ENCODE measurements at places on chromosomes 7 and 10.

GRCh38 chr10:102588875-102589274, 55.4 kb upstream of the TRIM8 start:
- DNase-seq = no peak

DNA sequence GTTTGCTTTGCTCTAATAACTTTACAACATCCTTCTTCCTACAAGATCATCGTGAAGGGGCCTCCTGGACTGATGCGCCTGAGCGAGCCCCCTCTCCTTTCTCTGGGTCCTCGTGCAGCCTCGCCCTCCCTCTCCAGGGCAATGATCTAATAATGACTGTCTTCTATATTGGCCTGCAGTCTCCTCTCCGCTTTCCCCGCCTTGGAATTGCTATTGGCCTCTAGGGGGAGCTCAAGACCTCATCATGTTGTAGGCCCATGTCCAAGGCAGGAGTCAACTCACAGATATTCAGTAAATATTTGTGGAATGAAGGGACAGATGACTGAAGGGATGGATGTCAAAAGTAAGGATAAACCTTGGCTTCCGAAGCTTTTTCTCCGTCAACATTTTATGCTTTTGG, 1180.3 kb downstream of the TYW1 start:
- DNase-seq = no peak

DNA sequence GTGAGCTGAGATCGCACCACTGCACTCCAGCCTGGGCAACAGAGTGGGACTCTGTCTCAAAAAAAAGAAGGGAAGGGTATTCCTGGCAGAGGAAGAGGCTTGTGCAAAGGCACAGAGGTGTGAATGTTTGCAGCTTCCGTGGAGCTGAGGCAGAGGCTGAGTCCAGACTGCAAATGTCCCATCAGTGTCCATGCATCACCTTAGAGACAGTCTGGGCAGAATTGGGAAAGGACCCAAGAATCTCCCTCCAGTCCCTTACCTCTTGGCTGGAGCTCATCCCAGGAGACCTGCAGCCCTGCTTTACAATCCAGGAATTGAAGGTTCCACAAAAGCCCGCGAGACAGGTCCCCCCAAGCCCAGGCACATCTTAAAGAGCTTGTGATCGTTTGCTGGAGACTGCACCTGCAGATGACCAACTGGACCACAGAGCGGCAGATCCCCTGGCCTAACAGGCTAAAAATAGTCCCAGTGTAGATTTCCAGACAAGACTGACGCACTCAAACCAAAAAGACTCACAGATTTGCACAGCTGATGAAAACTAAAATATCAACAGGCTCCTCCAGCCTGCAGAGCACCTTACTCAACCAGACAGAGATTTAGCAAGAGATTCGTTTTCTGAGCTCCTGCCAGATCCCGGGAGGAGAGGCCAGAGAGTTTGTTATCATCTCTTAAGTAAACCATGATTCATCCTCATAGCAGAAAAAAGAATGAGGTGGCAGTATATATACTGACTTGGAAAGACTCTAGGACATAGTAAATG, 22.9 kb upstream of the NANOS1 start:
- DNase-seq = no peak

GRCh38 chr7:55131142-55131929, 112.5 kb downstream of the EGFR start:
- DNase-seq = no peak

DNA sequence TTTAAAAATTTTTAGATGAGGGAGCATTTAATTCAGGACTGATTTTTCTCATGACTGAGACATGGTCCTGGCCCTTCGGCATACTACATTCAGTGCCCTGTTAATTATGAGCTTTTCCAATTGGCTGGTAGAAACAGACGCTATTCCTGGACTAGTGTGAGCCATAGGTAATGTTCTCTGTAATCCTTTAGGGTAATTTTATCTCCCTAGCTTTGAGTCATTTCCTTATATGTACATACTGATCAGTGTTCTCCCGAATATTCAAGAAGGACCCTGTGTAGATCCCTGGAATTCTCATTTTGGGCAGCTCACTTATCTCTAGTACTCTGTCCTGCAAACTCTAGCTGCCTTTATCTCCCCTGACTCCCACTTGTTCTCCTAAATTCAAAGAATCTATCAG, 92.6 kb upstream of the NPY start:
- no peak for DNase-seq

- DNase-seq = no peak
Measured at GRCh38 chr10:62426086-62426485, 51.9 kb downstream of the ZNF365 start.

DNA sequence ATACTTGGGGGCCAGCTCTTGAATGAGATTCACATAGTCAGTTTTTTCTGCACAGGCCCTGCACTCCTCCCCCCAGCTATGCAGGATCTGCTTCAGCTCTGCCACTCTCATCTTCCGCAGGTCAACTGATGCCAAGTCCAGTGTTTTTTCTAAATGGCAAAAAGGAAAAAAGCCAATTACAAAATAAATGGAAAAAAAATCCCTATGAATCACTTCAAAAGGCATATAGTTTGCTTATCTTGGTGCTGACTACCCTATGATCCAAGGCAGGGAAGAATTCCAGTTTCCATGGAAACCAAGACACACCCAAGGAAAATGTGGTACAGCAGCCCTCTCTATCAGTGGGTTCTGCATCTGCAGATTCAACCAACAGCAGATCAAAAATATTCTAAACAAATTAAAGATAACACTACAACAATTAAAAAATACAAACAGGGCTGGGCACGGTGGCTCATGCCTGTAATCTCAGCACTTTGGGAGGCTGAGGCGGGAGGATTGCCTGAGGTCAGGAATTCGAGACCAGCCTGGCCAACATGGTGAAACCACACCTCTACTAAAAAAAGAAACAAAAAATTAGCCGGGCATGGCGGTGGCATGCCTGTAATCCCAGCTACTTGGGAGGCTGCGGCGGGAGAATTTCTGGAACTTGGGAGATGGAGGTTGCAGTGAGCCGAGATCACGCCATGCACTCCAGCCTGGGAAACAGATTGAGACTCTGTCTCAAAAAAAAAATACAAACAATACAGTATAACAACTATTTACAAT, 17.6 kb downstream of the CDNF start:
- no peak for DNase-seq

DNA sequence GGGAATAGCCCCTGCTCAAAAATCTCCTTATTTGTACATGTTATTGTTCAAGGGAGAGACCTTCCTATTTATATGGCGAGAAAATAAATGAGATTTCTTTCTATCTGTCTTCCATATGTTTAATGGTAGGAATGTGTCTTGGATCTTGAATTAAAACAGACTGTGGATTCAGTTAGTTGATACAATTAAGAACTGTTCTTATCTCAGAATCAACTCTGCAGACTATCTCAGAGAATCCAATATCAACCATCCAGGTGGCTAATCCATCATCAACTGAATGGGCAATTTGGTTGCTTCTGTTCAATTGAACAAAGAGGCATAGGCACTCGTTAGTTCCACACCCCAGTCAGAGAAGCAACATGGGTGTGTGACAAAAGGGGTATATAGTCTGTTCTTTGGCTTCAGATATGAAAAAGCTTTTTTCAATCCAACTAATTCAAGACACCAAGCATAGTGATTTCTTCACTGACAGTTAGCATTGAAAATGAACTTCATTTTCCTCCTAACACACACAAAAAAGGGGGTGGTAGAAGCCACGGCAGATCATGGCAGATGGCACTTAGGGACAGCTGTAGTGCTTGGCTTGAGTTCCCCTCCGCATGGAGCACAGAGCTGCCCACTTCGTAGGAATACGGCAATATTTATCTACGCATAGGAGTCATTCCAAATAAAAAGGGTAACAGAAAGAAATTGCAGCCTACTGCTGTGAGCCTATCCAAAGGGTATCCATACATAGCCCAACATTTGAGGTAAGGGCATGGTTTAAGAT, 135.9 kb downstream of the KIAA1217 start:
- DNase-seq = no peak

DNA sequence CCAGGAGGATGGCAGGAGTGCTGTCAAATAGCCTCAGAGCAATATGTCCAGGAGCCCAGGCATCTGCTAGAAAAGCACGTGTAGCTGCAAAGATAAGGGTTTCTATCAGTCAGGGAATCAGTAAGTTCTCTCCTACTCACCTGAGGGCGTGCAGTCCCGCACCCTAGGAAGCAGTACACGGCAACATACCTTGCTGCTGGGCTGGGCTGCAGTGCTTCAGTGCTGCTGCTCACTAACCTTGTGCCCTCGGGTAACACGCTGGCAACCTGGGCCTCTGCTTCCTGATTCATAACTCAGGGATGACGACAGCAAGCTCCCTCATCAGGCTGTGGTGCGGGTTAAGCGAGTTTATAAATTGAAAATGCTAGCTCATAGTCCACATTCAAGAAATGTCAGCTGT, 29.5 kb upstream of the CCNY start:
- DNase-seq = no peak

- no peak for DNase-seq
Measured at GRCh38 chr7:157771-158625, 34.4 kb upstream of the FAM20C start.

All from central memory CD4-positive, alpha-beta T cell (primary cell).